Urinary bladder (tissue), 4 donors: ENCODE measurements at places on chromosomes 2 and 18. TPM values are rescaled to one million over a fixed set of nuclear protein-coding genes. Genes with fewer than 3 reads are reported as not detected.

Gene DHRS9
- polyA plus RNA-seq, result 0.54 TPM

Gene TYMS
- 2.2 TPM for polyA plus RNA-seq

- DNase-seq, result no peak
Observed at GRCh38 chr18:74818516-74819175, 221.0 kb downstream of the ZNF407 start.

GRCh38 chr2:120497261-120497977 lies 151.5 kb downstream of the INHBB start:
- no peak for DNase-seq

GRCh38 chr18:51757255-51757924 lies 559.9 kb upstream of the MEX3C start:
- no peak for DNase-seq

DNA sequence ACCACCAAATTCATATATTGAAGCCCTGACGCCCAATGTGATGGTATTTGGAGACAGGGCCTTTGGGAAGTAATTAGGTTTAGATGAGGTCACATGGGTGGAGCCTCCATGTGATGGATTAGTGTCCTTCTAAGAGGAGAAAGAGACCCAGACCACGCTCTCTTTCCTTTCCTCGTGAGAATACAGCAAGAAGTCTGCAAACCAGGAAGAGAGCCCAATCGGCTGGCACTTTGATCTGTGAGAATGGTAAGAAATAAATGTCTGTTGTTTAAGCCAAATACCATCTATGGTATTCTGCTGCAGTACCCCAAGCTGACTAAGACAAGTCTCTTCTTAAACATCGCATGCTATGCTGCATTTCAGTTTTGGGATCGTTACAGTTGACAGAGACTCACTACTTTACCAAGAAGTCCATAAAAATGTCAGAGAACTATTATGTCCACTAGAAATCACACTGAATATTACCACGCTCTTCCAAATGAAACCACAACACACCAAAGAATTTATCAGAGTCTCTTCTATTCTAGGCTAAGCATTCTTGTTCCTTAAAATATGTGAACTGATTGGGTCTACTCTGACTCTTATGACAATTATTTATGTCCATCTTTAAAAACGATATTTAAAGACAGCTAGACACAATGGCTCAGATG lies 48.5 kb downstream of the LPIN2 start:
- DNase-seq, result no peak

DNA sequence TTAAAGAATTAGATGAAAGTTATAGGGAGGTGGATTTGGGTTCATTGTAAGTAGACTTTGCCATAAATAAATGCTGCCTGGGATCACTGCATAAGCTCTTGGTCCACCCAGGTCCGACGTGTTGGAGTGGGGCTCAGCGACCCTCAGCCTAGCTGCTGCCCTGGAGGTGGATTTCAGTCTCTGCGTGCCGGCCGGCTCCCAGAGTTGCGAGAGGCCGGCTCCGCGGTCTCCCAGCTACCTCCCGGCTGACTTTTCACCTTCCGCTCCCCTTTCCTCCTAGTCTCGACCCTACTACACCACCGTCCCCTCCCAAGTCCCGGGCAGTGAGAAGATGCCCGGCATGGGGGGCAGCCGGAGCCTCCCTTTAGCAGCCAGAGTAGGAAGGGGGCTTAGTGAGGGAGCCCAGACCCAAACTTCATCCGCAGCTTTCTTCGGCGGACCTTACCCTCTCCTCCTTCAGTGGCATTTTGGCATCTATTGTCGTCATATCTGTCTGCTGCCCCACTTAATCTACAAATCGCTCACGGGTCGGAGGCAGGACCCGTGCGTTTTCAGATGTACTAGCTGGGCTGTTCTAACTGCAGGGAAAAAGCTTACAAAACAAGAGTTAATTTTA lies 8.1 kb downstream of the EMX1 start:
- no peak for DNase-seq

DNA sequence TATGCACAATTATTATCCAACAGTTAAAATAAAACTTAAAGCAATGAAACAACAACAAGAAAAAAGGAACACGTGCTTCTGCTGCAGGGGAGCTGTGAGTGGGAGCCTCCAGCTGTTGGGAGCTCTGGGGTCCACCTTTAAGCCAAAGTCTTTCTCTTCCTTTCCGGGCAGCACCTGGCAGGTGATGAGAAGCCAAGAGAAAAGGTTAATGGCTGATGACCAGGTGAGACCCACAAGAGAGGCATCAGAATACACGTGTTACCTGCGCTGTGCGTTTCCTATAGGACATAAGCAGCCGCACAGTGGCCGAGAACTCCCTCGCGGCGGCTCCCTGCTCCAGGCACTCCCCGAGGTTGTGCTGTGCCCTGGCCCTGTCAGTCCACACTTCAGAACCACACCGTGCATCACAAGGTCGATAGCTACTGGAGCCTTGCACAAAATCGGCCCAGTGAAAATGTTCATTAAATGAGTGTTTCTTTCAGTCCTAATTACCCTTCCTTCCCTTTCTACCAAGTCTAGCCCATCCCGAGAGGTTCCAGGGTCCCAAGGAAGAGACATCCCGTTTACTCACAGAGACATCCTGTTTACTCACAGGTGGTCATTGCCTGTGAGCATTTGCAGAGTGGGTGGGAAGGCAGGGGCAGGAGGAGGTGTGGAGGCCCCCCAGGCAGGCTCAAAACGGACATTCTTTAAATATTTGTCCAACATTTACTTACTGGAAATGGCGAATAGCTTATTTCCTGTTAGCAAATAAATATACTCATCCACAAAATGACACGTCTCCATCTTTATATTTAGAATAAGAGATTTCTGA lies 44.9 kb upstream of the ASB18 start:
- DNase-seq, result no peak

DNA sequence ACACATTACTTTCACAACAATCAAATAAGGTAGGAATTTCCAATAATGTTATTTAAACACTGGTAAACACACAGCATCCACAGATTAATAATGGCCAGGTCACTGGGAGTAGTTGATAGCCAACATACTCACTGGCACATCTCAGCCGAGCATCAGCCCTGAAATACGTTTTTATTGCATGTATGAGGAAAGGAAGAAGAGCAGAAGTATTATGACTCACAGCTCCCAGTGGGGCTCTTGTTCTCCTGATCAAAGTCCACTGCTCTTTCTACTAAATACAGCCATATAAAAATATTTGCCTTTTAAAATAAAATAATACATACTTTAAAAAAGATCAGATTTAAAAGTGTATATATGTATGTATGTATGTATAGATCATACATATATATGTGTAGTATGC lies 999.6 kb downstream of the SUCLG1 start:
- DNase-seq, result no peak

DNA sequence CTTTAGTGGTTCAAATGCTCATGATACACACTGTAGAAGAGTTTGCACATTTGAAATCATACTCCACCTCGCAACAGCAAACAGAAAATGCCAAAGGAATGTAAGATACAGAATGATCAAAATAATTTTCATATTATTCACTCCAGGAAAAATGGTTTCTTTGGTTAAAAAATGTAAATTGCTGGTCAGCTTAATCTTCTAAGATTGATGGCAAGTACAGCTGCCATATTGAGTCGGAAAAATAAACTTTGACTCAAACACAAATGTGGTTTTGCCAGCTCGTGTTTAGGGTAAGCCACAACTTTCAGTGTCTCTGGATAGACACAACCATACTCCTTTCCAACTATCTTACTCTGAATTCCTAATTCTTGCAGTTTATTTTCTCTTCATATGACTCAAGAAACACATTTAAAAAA lies 154.9 kb upstream of the SMIM21 start:
- no peak for DNase-seq

DNA sequence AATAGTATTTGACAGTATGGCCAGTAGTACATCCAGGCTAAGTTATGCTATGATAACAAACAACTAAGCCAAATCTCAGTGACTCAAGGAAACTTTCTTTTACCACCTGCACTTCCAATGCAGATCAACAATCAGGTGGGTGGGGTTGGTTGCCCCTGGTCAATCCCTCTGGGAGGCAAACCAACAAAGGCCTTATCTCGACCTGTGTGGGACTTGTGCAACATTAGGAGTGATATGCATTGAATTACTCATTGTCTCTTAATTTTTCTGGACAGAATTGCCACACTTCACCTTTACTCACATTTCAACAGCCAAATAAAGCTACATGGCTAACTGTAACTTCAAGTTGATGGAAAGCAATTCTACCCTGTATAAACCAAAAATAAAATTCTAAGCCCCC lies 1049.3 kb upstream of the CDH2 start:
- DNase-seq, result no peak

DNA sequence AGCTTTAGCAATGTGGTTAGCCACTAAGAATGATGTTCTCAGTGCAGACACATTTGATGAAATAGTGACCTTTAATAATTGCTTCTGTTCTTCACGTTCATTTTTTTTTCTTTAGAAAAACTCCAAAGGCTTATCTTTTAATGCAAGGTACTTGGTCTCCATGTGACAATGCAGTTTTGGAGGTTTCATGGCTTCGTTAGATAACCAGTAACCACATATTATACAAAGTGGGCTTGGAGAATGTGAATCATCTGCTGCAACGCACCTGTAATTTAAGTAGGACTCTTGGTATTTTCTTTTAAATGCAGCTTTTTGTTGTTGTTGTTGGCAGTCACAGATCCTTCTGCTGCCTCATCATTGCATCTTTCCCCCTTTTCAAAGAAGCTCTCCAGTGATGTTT lies 1606.3 kb downstream of the SUCLG1 start:
- no peak for DNase-seq

DNA sequence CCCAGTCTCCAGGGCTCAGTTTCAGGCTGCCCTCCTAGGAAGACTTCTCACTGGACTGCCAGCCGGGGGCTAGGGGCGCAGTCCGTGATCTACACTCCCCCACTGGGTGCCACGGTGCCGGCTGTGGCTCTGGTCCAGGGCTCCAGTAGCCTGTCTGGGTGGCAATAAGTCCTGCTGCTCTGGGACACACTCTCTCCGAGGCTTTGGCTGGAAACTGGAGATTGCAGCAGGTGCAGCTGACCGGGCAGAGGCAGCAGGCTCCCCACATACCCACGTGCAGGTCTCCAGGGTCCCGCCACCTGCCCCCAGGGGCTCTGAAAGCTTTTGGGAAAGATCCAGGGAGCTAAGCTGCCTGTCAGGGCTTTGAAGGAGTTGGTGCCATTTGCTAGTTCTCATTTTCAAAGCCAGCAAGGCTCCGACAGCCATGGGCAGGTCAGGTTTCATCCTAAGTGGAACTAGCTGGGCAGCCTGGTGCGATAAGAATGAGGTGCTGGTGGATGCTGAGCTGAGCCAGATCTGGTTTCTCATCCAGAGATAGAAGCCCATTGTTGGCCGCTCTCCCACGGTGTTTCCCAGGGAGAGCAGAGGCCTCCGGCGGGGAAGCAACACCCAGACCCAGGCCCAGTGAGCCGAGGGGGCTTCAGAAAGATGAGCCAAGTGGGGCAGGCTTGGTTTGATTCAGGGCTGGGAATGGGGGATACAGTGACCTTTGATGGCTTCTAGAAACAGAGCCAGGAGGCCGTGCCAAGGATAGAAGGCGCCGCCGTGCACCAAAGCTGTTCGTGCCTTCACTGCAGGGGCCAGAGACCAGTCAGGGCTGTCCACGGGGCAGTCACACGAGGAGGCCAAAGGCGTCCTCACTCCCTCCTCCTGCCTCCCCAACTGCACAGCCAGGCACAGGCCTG lies 141.7 kb upstream of the GPC1 start:
- no peak for DNase-seq

Gene SYT4
- polyA plus RNA-seq, result 2.0 TPM

DNA sequence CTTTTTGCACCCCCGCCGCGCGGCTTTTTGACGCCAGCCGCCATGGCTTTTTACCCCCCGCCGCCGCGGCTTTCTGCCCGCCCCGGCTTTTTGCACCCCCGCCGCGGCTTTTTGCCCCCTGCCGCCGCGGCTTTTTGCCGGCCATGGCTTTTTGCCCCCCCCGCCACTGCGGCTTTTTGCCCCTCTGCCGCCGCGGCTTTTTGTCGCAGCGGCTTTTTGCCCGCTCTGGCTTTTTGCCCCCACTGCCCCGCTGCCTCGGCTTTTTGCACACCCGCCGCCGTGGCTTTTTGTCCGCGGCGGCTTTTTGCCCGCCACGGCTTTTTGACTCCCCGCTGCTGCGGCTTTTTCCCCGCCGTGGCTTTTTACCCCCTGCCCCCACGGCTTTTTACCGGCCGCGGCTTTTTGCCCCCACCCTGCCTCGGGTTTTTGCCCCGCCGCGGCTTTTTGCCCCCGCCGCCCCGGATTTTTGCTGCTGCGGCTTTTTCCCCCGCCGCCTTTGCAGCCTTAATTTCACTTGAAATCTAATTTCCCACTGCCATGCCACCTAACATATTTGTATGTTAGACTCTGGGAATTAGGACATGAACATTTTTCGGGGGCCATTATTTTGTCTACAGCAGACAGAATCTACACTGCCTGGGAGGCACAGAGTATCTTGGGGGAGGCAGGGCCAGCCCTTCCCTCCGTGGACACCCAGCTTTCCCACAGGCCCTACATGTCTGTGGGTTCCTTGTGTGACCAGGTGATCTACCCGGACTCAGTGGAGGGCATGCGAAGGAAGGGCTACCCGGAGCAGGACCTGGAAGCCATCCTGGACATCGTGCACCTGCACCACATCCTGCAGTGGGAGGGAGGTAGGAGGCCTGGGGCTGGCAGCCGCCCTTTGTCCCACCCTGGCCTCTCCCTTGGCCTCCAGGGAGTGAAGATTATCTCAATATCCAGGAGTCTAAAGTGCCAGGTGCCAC lies 3031.0 kb upstream of the TEKT4 start:
- no peak for DNase-seq

DNA sequence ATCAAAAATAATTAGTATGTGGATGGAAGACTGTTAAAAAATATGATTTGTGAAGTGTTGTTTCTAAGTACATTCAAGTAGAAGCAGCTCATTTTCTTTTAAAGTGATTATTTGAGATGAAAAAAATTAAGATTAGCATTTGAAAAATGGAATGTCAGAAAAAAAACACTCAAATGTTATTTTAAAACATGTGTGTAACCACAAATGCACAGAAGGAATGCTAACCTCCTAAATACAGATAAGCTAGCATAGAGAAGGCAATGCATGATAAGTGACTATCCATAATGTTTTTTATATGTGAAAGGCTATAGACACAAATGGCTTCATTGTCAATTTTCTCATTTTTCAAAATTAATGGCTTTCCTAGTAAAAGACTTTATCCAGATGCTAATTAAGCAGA lies 198.9 kb downstream of the NYAP2 start:
- DNase-seq, result no peak

Gene MFSD2B
- polyA plus RNA-seq, result 0.22 TPM

- DNase-seq, result no peak
Observed at GRCh38 chr2:49959961-49960553, 805.7 kb upstream of the FSHR start.

- no peak for DNase-seq
Observed at GRCh38 chr2:185790361-185790760, 51.8 kb downstream of the FSIP2 start.

DNA sequence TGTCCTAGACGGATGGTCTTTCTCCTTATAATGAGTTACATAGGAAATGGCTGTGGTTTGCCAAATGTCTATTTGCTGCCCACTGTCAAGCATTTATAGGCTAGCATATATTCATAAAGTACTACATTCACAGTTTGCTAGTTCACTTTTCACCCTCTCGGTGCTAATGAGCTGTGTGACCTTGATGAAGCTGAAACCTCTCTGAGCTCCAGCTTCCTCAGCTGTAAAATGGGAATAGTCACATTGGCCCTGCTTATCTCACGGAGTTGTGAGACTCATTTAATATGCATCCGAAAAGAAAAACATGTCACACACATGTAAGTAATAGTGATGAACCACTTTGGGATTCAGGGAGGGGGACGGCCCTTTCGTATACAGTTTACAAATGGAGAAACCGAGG lies 17.0 kb downstream of the PRKCE start:
- no peak for DNase-seq
